ENCODE measurements at places on chromosomes 12 and 14. TPM values are rescaled to one million over a fixed set of nuclear protein-coding genes. Genes with fewer than 3 reads are reported as not detected.

DNA sequence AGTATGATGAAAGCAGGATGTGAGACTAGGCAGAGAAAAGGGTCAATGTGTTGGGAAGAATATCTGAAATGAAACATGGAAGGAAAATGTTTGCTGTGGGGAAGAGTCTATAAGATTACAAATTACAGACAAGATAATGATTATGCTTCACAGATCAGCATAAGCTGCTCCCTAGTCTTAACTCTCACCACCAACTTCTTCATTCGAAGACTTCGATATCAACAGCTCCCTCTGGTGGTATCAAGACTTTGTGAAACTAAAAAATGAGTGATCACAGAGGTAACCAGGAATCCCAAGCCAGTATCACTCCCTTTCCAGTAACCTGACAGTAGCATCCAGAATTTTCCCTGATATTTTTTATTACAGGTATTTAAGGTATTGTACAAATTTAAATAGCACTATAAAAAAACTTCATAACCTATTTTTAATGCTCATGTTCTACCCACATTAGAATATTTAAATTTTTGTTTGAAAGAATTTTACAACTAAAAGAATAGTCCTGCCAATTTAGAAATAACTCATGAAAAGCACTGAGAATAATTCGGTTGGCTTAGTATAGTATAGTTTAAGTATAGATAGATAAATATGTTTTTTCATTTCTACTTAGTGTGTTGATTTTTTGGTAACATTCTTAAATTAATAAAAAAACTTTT, 84.4 kb downstream of the C2CD5 start:
- DNase-seq = peak; percentile 43

DNA sequence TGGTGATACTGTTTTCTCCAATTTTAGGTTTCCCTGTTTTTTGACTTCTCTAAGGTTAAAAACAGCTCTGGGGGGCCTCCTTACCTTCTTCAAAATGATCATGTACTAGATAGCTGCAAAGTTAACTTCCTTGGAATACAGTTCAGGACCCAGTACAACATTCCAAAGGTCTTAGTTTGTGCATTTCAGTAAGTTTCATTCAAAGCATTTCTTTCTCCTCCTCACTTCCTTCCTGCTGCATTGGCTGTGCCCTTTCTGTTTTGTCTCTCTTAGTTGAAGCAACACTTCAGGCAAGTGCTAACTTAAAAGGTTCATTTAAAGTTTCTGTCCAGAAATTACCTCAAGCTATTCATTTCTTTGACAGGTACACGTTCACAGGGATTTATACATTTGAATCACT, 95.7 kb downstream of the SCN8A start:
- peak; percentile 56 for DNase-seq

- peak; percentile 66 for DNase-seq
Observed at GRCh38 chr14:56273155-56273554, 154.9 kb downstream of the PELI2 start.

DNA sequence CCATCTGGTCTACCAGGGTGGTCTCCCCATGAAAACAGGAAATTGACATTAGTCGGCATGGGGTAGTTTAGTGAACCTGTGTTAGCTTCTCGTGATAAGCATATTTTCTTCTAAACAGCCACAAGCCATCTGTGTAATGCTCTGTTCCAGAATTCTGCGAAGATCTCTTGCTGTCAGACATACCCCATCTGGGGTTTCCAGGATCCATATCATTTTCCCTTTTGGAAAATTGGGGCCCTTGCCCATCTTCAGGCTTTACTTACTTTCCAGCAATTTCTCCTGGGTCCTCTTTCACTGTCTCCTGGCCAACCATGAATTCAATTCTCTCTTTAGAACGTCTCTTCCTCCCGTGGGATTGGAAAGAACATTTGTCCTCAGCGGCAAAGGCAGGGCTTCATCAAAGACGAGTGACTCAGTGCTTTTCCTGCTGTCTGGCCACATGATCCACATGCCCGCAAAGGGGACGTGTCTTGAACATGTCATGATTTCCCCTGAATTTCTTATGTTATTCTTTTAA, 21.4 kb upstream of the NCOR2 start:
- DNase-seq = peak; percentile 72

- peak; percentile 29 for DNase-seq
Observed at GRCh38 chr14:37232907-37233481, 35.3 kb downstream of the MIPOL1 start.

DNA sequence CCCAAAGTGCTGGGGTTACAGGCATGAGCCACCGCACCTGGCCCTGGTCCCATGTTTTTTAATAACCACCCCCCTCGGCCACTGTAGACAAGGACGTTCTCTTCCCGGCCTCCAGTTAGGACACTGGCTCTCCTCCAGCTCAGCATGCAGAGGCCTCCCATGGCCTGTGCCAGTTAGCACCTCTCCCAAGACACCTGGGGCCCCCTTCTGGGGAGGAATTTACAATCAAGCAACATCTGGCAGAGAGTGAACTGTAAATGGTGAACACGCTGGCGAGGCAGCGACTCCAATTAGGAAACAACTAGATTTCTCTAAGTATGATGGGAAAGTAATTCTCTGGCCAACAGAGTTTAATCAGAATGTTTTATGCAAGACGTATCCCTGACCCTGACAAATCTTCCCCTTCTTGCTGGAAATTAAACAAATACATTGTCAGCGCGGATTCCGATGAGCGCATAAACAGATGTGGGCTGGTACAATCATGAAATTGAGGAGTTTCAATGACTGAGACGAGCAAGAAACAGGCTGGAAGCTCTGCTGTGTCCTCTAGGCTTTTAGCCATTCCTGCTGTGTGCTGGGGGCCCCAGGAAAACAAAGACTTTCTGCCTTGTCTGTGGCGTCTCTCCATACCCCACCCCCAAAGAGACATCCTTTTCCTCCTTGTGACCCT, 61.7 kb upstream of the DLK1 start:
- DNase-seq = peak; percentile 85

DNA sequence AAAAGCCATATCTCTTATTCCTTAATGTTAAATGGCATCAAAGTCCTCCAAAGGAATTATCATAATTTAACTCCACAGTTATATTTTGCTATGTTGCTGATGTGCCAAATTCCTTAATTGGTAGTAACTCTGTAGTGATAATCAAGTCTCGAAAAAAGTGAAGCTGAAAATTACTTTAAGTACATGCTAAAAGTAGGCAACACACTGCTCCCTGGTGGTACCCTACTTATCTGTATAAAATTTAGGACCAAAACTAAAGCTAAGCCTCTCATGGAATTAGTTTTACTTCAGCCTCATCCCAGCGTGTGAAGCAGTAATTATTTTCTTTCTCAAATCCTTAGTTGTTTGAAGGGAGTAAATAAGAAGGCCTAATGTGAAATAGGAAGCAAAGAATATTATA, 132.8 kb downstream of the TTLL5 start:
- peak; percentile 60 for DNase-seq

DNA sequence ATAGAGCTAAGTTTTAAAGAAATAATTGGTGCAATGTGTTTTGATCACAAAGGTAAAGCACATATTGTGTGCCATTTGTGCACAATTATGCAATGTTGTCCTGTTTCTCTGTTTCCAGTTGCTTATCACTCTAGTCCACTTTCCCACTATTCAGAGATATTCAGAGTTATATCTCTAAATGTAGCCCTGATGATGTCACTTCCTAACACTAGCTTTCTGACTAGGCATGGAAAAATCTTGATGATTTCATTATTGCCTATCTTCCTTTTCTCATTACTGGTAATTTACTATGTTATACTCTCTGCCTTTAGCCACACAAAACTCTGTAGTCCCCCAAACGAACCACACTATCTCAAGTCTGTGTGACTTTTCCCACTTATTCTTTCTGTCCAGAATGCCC, 221.2 kb downstream of the TRHDE start:
- DNase-seq = no peak

GRCh38 chr14:68683326-68683725, 109.5 kb downstream of the ZFP36L1 start:
- DNase-seq = peak; percentile 83

DNA sequence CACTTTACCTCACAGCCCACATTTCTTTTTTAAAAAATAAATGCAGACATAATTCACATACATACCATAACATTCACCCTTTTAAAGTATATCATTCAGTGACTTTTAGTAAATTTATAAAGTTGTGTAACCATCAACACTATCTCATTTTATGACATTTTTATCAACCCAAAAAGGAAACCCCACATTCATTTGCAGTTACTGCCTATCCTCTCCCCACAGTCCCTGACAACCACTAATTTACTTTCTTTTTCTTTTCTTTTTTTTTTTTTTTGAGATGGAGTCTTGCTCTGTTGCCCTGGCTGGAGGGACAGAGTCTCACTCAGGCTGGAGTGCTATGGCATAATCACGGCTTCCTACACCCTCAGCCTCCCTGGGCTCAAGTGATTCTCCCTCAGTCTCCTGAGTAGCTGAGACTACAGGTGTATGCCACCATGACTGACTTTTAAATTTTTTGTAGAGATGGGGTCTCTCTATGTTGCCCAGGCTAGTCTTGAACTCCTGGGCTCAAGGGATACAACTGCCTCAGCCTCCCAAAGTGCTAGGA, 1.5 kb upstream of the EP400 start:
- DNase-seq = no peak

GRCh38 chr14:53247596-53248370, 94.7 kb upstream of the DDHD1 start:
- DNase-seq = no peak

GCN1 gene
- 93.1 TPM for total RNA-seq

SAMD15 gene
- total RNA-seq = 0.33 TPM
